Stimulated activated CD4-positive, alpha-beta T cell treated with anti-CD3 and anti-CD28 coated beads, Interleukin-1b, Interleukin-23, amount 100 ng/mL, for 1 hour (primary cell): ENCODE measurements at places on chromosomes 1 and 21.

GRCh38 chr1:230125640-230126528, 58.8 kb downstream of the GALNT2 start:
- no peak for DNase-seq

DNA sequence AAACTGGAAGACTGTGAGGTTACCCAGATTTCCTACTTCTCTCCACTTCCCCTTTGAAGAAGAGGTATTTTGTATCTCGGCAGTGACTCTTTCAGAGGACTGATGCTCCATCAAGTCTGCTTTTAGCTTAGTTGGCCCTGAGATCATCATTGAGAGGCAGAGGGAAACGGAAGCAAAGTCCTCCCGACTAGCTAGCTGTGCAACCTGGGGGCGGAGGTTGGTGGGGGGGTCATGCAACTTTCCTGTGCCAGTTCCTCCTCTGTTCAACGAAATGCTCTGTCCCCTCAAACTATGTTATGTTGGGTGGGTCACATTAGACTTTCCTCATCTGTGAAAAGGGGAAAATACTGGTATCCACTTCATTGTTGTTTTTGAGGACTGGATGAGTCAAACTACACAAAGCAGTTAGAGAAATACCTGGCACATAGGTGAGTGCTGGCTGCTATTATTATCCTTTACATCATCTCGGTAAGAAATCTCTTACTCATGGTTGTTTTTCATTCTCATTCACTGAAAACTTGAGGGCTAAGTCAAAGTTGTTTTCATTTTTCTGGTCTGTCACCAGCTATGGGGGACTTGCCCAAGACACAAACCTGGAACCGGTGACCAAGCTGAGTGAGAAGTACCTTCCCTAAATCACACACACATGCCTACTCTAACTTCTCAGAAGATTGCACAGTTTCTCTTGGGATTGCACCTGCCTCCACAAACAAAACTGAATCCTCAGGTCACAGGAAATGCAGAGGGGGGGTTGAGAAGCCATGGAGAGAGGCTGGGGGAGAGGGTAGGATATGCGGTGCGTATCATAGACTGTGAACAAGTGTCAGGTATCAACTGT, 83.3 kb downstream of the ABCA4 start:
- no peak for DNase-seq

DNA sequence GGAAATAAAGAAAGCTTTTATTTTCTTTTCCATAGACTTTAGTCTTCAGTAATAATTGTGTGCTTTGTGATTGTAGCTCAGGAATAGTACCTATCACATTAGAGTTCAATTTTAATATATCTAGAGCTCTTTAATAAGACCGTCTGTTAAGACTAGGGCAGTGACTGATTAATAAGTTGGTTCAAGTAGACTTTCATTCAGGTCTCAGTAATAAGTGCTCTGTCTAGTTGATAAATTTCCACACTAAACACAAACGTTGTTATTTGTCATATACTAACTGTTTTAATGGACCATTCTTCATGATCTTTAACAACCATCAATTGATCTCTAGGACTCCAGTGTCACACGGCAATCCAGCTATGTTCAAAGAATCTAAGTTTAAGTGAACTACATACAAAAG, 474.5 kb upstream of the ADGRL2 start:
- DNase-seq, result no peak

DNA sequence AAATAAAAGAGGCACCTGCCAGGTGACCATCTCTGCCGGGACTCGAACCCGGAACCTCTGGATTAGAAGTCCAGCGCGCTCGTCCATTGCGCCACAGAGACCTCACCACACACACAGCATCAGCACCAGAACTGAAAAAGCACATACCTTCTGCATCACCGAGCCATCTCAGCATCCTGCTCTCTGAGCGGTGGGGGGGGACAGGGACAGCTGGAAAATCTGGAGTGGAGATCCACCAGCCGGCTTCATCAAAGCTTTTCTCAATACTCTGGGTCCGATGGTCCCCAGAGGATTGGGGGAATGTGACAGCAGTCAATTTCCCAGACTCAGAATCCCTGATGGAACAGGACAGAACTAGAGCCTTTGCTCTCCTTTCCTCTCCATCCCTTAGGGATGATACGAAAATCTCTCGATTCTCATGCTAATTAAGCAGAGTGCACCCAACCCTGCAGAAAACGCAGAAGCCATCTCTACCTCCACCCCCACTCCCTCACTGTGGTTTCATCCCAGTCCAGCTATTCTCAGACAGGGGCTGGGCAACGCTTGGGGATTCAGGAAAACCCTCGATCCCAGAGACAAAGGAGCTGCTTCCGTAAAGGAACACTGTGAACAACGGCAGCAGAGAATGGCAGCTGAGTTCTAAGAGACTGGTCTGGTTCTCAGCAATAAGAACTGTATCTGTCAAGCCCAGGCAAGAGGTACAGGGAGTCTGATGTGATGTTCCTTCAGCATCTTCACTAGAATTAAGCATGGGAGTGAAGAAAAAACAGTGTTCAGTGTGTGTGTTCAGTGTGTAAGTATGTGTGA, 29.6 kb upstream of the CADM3 start:
- no peak for DNase-seq

DNA sequence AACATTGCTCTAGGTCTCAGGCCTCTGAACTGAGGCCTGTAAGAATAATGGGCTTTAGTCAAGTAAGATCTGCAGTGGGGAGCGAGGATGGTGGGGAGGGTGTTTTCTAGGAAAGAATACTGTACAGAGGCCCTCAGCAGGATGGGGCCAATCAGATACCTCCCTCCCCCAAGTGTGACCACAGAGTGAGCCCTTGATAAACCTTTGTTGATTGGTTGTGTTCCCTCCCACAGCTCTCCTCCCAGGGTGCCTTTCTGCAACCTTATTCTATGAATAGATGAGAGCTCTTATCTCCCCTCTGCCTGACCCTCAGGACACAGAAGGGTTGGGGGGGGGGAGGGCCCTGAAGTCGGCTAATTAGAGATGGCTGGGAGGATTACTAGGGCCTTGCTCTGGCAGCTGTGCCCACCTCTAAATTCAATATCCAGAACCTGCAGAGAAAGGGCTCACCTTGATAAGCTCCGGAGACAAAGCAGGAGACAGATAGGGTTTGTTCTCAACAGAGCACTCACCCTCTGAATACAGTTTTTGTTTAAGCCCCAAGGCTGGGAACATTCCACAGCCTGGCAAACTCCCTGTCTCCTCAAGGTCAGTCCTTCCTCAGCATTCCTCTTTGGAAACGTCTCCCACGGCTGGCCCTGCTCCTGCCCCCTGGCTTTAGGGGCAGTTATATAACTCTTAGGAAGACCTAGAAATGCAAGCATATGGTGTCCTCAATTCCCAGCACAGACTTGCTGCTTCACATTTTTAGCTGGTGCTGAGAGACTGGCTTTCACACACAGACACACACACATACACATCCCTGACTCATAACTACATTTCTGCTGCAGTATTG, 42.9 kb downstream of the ATP1A1 start:
- DNase-seq, result no peak

DNA sequence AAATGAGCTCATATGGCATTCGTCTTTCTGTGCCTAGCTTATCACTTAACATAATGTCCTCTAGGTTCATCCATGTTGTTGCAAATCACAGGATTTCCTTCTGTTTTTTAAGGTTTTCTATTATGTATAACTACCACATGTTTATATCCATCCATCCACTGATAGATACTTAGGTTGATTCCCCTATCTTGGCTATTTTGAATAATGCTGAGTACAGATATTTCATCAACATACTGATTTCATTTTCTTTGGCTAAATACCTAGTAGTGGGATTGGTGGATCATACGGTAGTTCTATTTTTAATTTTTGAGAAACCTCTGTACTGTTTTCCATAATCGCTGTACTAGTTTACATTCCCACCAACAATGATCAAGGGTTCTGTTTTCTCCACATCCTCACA, 45.0 kb downstream of the GORAB start:
- no peak for DNase-seq

GRCh38 chr1:47189844-47190508, at the start of gene PDZK1IP1:
Gene PDZK1IP1, minus strand, starts transcription at chr1:47190036. Its CDS starts 104 bp downstream, at chr1:47189932.
- DNase-seq, result no peak

DNA sequence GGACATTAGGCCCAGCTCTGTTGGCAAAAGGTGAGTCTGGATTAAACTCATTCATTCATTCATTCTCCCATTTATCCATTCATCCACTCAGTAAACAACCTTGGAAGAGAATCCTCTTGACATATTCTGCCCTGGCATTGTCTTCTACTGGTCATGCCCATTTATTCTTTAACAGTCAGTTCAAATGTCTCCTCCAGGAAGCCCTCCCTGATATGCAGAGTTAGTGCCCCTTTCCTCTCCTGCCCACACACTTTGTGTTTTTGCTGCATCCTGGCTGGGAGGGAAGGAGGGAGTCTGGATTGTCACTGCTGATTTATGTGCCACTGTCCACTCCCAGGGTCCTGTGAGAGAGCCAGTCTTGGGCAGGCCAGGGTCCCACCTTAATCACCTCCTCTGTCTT, 600.3 kb downstream of the MATN1 start:
- no peak for DNase-seq

- DNase-seq, result no peak
Measured at GRCh38 chr1:236085545-236086159, 20.8 kb upstream of the NID1 start.

DNA sequence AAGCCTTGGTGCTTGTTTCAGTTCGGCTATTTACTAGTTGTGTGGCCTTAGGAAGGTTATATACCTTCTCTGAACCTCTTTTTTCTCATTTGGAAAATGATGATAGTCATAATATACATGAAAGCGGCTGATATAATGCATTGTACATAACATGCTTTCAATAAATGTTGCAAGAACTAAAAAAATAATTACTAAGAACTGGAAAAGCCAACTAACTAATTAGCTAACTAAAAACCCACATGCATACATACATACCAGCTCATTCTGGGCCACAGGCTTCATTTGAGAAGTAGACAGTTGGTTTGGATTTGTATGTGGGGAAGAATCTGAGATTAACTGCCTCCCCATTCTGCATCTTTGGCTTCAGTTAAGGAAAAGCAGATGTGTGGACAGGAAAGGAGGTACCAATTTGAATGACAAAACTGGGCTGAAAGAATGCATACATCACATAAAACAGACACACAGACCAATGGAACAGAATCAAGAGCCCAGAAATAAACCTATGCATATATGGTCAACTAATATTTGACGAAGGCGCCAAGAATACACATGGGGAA, 217.9 kb downstream of the TM2D1 start:
- no peak for DNase-seq

- no peak for DNase-seq
Measured at GRCh38 chr1:42963378-42964043, 4.8 kb upstream of the SLC2A1 start.

DNA sequence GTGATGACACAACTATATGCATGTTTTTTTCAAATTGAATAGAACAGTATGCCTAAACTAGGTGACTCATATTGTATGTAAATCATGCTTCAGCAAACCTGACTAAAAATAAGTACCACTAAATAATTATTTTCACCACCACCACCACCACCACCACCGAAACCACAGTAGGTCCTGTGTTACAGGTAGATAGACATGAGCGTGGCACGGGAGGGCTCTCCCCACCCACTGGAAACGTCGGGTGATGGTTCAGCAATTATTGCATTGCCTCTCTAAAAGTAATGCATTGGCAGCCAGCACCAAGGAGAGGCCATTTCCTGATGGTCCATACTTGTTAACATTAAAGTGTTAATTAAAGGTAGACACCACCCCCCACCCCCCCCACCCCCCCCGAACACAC, 297.0 kb upstream of the NCAM2 start:
- no peak for DNase-seq

DNA sequence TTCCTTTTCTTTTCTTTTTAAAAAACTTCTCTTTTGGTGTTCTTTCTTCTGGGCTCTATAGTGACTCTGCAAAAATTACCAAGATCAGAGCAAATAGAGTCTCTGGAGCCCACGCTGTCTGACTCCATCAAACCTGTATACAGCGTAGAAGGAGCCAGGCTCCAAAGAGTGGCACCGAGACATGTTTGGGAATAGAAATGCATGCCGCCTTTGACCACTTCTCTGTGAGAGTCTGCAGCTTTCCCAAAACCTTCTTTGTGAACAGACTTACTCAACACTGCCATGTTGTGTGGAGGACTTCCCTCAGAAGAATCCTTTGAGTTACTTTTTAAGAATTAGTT, 55.3 kb downstream of the GORAB start:
- DNase-seq, result no peak

GRCh38 chr1:104467590-104467989, 717.9 kb downstream of the AMY1C start:
- DNase-seq, result no peak

DNA sequence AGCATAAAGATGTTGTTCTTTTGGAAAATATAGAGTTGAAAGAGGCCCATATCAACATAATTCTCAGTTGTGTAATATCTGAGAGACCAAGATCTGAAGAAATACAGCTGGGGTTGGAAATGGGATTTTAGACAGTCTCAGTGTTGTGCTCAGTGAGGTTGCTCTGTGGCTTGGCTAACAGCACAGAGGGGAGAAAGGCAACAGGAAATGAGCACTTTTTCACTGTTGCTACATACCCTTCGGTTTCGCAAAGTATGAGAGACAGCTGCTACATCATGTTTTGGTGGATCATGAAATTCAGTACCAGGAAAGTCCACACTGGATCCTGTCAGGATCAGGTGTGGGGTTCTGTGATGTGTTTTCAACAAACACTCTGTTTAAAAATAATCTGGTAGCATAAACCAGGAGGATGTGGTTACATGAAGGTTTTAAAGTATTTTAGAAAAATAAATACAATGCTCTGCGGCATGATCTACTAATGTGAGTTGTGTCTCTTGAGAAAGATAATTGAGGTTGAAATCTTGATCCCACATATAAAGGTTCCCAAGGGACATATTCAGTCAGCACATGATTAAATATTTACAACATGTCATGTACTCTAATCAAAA, 7.0 kb upstream of the GPR88 start:
- no peak for DNase-seq

DNA sequence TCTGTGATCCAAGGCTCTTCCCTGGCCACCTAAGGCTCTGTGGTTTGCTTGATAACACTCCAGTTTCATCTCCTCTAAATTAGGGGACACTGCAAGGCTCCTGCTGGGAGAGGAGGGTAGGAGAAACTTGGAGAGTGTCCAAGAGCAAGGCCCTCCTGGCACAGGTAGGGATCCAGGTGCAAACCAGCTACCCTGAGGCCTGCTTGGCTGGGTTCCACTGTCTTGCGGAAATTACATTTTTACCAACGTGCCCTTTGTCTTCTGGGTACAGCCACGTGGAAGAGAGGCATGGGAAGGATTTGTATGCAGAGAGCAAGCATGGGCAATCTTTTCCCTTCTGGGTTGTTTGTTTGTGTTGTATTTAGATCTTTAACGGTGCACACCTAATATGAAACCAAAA, 132.5 kb downstream of the PRDM2 start:
- no peak for DNase-seq

DNA sequence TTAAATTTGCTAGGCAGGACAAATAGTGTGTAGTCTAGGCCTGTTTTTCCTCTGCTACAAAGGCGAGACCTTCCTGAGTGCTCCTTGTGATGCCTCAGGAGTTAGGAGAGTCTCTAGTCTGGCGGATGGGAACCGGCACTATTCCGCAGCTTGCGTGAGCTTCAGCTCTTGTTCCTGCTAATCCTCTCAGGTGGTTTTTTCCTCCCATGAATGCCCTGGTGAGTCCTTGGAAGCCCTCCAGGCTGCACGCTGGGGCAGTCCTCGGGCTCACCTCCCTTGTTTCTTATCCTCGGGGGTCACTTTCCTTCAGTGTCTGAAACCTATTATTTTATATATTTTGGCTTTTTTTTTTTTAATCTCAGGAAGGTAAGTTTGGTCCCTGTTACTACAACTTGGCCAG, 28.2 kb downstream of the UTS2 start:
- DNase-seq, result no peak
